ENCODE measurements at places on chromosomes 16 and 17. TPM values are rescaled to one million over a fixed set of nuclear protein-coding genes. Genes with fewer than 3 reads are reported as not detected.

GRIN2C gene
- total RNA-seq = 0.13 TPM

AMFR gene
- total RNA-seq = 120 TPM

CCDC43 gene
- 9.8 TPM for total RNA-seq

ZNF624 gene
- 3.9 TPM for total RNA-seq

KRT36 gene
- total RNA-seq = not detected

RSKR gene
- total RNA-seq = 3.4 TPM

CRYBA1 gene
- total RNA-seq = not detected

ASPHD1 gene
- 25.9 TPM for total RNA-seq

IRX6 gene
- 1.1 TPM for total RNA-seq

YBX2 gene
- total RNA-seq = 0.16 TPM

EXOC3L1 gene
- not detected for total RNA-seq

ARHGDIG gene
- 0.33 TPM for total RNA-seq

KRT27 gene
- not detected for total RNA-seq

HAS3 gene
- 1.0 TPM for total RNA-seq

FOXL1 gene
- 25.6 TPM for total RNA-seq

PPY gene
- not detected for total RNA-seq

SDR42E2 gene
- total RNA-seq = not detected

FAM117A gene
- 6.0 TPM for total RNA-seq

CORO6 gene
- 1.3 TPM for total RNA-seq

MPV17L gene
- total RNA-seq = 3.3 TPM

CCT6B gene
- total RNA-seq = 0.38 TPM

MYH11 gene
- under 0.01 TPM for total RNA-seq

PCYT2 gene
- 40.7 TPM for total RNA-seq

HES7 gene
- under 0.01 TPM for total RNA-seq

ITGAD gene
- total RNA-seq = not detected

PRPSAP1 gene
- total RNA-seq = 53.9 TPM

TMEM98 gene
- 194 TPM for total RNA-seq

GRAPL gene
- total RNA-seq = not detected

HOXB7 gene
- total RNA-seq = 12.1 TPM

CLEC19A gene
- total RNA-seq = not detected

PRSS8 gene
- total RNA-seq = 13.1 TPM

C17orf50 gene
- not detected for total RNA-seq

DLX4 gene
- total RNA-seq = not detected

CDH1 gene
- 23.3 TPM for total RNA-seq

KRT32 gene
- total RNA-seq = not detected

KCNH4 gene
- not detected for total RNA-seq

MYLK3 gene
- total RNA-seq = 0.13 TPM

DNAAF1 gene
- total RNA-seq = not detected

All from mesangial cell (primary cell).